Esophagus muscularis mucosa (tissue), 4 donors: ENCODE measurements at places on chromosomes 3 and 15. TPM values are rescaled to one million over a fixed set of nuclear protein-coding genes. Genes with fewer than 3 reads are reported as not detected.

DNA sequence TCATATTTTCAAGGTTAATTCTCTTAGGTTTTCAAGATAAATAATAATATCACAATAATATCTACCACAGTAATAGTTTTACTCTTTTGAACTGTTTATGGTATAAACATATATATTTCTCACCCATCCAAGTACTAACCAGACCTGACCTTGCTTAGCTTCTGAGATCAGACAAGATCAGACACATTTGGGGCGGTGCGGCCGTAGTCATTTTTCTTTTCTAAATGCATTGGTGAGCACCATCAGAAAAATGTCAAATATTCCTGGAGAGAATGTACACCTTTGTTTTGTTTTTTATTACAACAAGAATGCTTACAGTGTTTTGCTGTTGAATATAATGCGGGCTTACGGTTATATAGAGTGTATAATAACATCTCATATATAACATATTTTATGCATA lies 267.8 kb downstream of the ADAMTS17 start:
- DNase-seq: no peak

DNA sequence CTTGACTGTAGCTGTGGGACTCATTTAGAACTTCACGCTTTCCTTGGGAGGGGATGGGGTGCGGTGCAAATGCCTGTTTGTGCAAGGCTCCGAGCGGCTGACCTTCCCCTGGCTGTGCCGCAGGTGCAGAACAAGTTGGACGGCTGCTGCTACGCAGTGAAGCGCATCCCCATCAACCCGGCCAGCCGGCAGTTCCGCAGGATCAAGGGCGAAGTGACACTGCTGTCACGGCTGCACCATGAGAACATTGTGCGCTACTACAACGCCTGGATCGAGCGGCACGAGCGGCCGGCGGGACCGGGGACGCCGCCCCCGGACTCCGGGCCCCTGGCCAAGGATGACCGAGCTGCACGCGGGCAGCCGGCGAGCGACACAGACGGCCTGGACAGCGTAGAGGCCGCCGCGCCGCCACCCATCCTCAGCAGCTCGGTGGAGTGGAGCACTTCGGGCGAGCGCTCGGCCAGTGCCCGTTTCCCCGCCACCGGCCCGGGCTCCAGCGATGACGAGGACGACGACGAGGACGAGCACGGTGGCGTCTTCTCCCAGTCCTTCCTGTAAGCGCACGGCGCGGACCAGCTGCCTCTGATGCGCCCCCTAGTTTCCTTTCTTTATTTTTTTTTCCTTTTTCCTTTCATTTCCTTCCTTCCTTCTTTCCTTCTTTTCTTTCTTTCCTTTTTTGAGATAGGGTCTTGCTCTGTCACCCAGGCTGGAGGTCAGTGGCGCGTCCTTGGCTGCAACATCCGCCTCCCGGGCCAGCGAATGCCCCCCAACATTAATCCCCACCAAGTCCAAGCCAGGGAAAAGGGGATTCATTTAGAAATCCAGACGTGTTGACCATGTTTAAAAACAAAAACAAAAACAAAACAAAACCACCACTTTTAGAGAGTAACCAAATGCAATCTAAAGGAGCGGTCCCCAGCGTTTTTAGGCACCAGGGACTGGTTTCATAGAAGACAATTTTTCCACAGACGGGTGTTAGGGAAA lies 42.7 kb downstream of the EIF2AK4 start:
- no peak for DNase-seq

DNA sequence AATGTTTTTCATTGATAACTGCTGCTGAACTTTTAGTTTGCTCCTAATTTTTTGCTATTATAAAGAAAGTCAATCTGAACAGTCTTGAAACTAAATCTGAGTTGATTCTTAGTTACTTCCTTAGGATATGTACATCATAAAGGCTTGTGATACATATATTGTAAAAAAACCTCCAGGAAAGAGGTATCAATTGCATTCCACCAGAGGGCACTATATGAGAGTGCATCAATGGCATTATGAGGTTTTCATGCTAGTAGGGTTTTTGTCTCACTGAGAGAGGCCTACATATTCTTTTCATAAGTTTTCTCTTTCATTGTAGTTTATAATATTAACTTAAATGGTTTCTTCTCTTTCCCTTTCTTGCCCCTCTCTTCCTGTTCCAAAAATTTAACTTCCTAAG lies 46.9 kb downstream of the PIK3R4 start:
- DNase-seq: no peak

The ITGA11 gene
- total RNA-seq: 13.6 TPM

The PAQR9 gene
- total RNA-seq: not detected

GRCh38 chr15:43918717-43919116 lies 91.9 kb downstream of the WDR76 start:
- DNase-seq: no peak
